ENCODE measurements at places on chromosomes 11 and 22.

- DNase-seq: no peak
Observed at GRCh38 chr22:40235308-40235707, 57.6 kb downstream of the TNRC6B start.

DNA sequence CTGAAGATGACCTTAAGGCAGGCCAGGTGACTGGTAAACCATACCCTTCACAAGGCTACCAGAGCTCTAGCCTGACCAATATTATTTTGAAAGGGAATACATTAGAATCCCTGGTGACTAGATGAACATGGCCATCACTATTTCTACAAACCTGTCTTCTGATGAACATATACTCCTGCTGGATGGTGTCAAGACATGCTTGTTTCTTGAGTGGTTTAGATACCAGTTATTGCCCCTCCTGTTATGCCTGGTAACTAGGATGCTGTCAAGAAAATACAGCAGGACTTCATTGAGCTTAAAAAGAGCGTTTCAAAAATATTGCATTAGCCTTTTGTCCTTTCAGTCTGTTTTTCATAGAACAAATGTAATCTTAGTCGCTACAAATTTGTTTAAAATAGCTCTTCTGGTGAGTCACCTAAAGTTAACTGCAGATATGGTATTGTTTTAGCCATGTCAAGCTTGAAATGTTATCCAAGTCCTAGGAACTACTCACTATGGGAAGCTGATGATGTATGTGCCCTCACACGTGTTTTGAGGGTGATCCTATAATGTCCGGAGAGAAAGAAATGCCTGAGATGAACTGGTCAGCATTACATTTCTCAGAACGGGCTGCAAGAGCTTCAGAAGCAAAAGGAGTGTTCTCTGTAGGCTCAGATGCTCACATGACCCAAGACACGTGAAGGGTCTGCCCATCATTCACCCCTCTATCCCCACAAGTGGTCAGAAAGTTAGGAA is 20.6 kb downstream of the ADM start:
- no peak for DNase-seq

GRCh38 chr11:2691991-2692875 is 7.6 kb downstream of the KCNQ1OT1 start:
- no peak for DNase-seq

DNA sequence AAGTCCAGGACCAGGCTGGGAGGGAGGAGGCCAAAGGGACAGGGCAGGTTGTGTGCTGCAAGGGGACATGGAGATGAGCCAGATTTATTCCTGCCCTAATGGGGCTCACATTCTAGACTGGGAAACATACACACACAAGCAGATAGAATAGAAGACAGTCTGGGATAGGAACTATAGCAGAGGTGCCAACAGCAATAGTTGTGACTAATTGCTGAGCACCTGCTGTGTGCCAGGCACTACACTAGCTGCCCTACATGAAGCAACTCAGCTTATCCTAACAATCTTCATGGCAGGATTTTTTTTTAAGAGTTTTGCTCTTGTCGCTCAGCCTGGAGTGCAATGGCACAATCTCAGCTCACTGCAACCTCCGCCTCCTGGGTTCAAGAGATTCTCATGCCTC is 11.4 kb downstream of the MOGAT2 start:
- DNase-seq: no peak

DNA sequence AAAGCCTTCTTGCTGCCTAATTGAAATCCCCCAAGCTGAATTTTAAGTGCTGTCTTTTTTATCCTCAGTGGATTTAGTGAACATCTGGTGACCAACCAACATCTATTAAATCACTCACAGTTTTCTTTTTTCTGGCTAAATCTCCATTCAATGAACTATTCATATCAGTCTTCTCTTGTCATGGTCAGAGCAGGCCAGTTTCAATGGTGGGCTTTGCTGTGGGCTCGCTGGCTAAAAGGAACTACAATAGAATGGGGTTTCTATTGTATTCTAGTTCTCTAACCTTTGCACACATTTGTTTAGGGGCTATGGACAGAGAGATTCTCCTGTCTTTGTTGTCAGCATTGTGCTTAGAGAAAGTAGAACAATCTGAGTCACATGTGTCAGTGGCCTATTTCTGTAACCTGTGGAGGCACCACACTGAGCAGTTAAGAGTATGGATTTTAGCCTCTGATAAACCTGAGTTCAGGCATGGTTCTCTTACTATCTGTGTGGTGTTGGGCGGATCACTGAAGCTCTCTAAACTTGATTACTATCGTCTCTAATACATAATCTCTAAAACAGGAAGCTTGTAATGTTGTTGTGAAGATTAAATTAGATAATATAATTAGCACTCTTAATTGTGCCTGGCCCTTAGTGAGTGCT is 94.2 kb upstream of the CADM1 start:
- no peak for DNase-seq

GRCh38 chr11:15074206-15075161 is 1.1 kb downstream of the CALCB start:
- peak; percentile 91 for DNase-seq

GRCh38 chr11:38498721-38499120 is 1900.7 kb upstream of the RAG2 start:
- DNase-seq: peak; percentile 2

DNA sequence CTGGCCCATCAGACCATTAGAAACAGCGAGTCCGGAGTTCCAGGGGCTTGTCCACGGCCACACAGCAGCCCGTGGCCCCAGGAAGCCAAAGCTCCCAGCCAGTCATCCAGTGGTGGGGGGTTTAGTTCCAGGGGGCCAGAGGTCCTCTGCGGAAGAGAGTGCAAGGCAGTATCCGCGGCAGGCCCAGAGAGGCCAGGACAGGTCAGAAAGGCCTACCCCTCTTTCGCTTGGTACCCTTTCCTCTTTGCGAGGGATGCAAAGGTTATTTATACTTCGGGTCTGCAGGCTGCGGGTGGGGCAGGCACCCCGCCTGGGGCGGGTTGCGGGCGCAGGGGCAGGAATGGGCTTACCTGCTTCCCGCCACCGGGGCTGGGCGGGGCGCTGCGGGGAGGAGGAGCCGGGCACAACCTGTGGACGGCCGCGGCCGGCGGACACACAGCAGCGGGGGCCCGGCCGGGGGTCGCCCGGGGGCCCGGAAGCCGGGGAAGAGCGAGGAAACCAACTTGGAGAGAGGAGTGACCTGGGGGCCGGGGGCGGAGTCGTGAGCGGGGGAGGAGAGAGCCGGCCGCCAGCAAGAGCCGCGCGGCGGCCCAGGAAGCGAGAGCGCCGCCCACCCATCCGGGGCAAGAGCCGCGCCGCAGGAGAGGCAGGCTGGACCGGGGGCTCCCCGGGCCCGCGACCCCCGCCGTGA is at the start of gene SH3BP1:
TSS of gene SH3BP1 (plus strand) at position 600 of the 691 bp plus-strand sequence. CDS start 119 bp downstream, outside the sequence.
- peak; percentile 69 for DNase-seq

- DNase-seq: no peak
Observed at GRCh38 chr11:120718171-120718570, 206.6 kb downstream of the GRIK4 start.

GRCh38 chr11:67410984-67411784 is 4.3 kb upstream of the CARNS1 start:
- DNase-seq: no peak

DNA sequence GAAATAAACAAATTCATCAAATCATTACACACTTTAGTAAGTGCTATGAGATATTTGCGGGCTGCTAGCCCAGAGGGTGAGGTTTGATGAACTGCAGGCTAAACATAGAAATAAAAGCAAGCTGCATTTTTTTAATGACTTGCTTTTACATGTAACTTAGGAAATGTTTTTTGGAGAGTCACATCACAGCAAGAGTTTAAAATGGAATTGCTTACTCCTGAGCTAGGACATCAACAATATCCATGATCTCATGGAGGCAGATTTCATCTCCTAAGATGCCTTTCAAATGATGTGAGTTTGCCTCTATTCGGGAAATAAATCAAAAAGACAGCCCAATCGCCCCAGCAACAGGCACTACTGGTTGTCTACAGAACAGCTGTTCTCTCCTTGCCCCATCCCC is 73.4 kb upstream of the CD44 start:
- no peak for DNase-seq

DNA sequence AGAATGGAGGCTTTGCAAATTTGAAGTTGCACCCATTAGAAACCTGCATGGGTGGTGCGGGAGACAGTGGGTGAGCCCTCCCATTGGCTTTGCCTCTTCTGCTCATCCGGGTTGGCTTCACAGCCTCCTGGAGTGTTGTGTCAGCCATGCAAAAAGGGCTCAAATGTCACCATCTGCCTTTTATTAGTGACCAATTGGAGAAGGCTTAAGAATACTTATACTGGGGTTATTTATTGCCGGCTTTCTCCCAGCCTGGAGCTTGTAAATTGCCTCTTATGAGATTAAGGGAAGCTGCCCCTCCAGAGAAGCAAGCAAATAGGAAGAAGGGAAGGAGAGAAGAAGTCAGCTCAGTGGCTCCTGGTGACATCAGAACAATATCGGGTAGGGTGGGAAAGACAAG is 182.6 kb downstream of the ST3GAL4 start:
- DNase-seq: no peak

DNA sequence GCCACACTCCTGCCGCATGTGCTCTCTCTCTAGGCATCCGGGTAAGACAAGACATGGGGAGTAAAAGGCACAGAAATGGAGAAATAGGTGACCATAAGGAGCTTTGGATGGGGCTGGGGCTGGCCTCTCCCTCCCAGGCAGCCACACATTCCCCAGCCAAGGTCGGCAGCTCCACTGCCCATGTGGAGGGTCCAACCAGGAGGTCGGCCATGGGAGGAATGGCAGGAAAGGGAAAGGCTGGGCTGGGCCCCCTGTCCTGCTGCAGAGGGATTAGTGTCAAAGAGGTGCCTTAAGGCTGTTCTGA is 460 bp upstream of the MUC5AC start:
- no peak for DNase-seq

DNA sequence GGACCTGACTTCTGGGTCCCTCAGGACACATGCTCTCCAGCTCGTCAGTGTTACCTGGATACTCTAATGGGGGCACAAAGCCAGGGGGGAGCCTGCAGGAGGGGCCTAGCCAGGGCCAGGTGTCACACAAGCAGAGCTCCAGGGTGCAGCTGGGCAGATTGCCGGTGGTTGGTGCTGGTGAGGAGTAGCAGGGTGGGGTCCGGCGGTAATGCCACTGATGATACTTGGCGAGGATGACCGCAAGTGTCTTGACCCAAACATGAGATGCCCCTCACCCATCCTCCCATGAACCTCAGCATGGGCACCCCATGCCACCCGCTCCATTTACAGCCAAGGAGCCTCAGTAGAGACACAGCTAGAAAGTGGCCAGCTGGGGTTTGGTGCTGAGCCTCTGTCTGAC is 15.1 kb upstream of the KCNQ1OT1 start:
- no peak for DNase-seq

DNA sequence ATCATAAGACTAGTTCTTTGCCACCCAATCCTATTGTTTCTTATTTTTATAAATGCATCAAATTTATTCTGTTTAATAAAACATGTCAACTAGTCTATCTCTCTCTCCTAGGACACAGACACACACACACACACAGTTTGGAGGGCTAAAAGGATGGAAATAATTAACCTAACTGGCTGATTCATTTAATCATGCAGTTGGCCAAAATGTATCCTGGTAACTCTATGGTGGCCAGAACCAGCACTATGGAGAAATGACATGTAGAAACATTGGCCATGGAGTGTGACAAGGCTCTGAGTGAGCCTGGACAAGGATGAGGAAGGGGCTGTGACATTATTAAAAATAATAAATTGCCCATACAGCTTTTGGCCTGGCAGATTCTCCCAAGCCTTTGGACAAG is 64.1 kb downstream of the CLPB start:
- DNase-seq: no peak

DNA sequence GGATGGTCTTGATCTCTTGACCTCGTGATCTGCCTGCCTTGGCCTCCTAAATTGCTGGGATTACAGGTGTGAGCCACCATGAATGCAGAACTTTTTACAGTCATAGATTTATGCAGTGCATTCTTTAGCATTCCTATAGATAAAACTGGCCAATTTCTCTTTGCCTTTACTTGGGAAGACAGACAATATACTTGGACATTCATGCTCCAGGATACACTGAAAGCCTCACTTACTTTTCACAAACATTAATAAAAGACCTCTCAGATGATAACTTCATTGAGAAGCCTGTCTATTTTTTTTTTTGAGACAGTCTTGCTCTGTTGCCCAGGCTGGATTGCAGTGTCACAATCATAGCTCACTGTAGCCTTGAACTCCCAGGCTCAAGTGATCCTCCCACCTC is 12.3 kb upstream of the CLTCL1 start:
- no peak for DNase-seq

DNA sequence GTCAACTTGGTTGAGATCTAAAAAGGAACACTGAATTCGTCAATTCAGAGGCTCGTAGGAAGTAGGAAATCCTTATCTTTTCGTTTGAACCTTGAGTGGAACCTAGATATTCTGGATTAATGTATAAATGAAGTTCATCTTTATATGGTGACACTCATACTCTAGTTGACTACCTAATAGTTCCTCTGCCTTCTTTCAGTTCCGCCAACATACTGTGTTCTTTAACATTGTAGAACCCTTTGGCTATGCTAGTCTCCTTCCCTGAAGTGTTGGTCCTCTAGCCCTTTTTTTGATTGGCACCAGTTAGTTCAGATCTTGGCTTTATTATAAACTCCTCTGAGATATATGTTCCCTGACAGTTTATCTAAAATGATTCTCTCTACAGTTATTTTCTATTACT is 1.5 kb downstream of the ATM start:
- no peak for DNase-seq

- DNase-seq: peak; percentile 88
Observed at GRCh38 chr11:123137431-123138224, 57.4 kb downstream of the CLMP start.

DNA sequence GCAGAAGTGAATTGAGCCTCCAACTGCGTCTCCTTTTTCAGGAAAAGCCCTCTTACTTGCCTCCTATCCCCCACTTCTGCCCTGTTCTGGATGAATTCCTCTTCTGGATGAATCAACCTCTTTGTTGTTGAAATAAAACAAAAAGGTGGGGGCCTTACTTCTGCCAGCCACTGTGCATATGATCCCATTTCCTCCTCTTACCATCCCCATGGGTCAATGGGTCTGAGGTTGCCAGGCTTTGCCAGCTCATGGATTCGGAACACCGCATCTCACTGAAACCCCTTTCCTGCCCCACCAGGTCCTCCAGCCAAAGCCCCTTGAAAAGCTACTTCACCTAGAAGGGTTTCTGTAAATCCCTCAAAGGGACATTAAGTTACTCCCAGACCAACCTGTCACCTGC is 3.7 kb upstream of the CHST1 start:
- no peak for DNase-seq

DNA sequence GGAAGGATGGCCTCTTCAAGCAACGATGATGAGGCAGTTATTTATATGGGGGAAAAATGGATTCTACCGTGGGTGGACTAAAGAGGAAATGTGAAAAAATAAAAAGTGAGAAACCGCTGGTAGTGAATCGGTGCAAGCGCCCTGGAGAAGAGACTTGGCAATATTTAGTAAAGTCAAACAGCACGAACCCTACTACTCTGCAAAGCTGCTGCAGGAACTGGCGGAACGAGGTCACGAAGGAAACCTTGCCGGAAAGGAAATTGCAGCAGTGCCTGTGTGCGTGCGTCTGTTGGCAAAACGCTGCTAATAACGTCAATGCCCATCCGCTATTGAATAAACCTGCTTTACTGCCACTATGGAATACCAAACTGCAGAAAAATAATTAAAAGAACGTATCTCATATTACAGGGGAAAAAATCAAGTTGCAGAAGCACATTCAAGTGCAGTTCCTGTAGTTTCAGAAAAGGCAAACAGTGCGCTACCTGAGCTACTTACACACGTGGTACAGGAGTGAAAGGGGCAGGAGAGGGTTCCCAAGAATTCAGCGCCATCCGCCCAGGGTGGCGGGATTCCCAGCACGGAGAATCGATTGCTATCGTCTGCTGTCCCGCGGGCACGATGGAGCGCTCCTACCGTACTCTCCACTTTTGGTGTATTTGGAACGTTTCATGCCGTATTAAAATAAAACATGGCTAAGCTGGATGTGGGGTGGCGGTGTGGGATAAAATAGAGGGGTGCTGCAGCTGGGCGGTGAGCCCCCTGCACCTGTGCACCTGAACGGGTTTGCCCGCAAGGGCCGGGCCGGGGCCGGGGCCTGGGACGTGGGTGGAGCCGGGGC is 585 bp upstream of the NADSYN1 start:
- peak; percentile 44 for DNase-seq
